ENCODE measurements at places on chromosomes 13 and 19.

- no peak for DNase-seq
Measured at GRCh38 chr19:12784871-12785430, 6.3 kb upstream of the JUNB start.

DNA sequence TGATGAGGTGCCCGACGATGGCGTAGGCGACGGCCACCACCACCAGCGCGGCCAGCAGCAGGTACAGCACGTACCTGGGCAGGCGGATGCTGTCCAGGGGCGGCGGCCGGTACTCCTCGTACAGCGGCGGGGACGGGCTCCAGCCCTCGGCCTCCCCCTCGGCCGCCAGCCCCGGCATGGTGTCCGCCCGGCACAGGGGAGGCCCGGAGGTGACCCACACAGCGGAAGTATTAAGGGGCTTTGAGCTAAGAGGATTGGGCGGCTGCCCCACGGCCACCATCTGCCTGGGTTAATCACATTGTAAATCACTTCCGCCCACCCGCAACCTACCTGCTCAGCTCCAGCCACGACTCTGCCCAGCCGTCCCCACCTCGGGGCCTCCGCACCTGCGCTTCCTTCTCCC is at the start of gene SMIM44:
TSS of gene SMIM44 (minus strand) at position 216 of the 403 bp plus-strand sequence. CDS start at position 178, 38 bp downstream.
- DNase-seq, result no peak

DNA sequence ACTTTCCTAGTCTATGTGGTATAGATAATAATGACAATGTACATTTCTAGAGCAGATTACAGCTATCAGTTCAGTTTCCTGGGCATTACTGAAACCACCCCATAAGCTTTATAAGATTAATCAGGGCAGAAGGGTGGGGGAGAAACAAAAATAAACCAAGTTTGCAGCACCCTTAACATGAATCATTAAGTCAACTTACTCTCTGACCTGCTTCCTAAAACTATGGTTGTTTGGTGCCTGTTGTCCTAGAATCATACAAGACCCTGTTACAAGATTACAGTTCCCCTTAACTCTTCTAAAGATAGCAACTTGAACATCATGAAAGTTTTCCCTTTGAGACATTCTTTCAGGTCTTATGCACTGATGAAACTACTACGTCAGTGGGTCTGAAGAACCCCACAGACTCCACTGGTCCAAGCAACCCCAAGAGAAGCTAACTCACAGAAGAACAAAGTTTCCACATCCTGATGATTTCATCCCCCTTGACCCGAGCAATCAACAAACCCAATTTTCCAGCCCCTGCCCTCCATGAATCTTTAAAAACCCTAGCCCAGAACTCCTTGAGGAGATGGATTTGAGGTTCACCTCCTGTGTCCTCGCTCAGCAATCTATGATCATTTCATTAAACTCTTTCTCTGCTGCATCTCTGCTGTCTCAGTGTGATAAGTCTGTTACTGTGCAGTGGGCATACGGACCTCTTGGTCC is 336.5 kb downstream of the FOXO1 start:
- no peak for DNase-seq

DNA sequence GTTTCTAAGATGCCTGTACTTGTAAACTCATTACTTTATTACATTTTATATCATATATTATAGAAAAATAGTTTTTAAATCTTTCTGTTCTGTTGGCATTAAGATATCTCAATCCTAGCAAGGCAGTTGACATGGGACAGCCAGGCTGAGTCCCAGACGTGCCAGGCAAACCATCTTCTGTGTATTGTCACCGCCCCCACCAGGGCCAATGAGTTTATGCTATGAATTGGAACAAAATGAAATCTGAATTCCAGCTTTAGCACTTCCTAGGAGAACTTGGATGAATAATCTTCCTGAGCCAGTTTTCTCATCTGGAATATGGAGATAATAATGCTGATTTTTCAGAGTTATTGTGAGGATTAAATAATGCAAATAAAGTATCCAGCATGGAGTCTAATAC is 79.9 kb upstream of the GSX1 start:
- DNase-seq, result no peak

DNA sequence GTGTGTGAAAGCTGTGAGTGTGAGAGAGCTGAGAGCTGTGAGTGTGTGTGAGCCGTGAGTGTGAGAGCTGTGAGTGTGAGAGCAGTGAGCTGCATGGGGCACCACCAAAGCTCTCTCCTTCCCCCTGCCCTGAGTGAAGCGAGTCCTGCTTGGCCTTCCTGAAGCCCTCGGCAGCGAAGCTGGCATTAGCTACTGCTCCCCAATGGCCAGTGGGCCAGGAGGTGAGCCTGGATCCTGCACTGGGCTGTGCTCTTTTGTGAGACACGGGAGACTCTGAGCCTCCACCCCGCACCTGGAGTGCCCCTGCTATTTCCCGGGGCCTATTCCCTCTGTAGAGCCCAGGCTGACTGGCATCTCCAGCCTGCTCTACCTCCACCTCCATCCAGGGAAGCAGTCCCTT is 51.5 kb downstream of the HSPH1 start:
- no peak for DNase-seq

GRCh38 chr19:4483385-4483784 is 11.3 kb downstream of the HDGFL2 start:
- no peak for DNase-seq

- no peak for DNase-seq
Measured at GRCh38 chr19:38542040-38542439, 75.7 kb downstream of the MAP4K1 start.

DNA sequence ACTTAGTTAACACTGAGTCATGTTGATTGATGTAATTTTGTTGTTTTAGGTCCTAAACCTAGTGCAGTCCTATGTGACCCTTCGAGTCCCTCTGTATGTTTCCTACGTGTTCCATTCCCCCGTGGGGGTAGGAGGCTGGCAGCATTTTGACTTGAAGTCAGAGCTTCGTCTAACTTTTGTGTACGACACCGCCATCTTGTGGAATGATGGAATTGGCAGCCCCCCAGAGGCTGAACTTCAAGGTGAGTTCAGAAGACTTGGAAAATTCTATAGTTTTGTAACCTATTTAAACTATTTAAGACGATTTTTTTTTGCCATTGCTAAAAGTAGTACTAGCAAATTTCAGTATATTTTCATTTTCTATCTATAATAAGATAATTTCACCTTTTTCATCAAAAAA is 117.9 kb downstream of the STOML3 start:
- no peak for DNase-seq

- DNase-seq, result peak; percentile 8
Measured at GRCh38 chr19:57888560-57889231, at the start of gene ZNF814. TSS of gene ZNF814 (minus strand) at chr19:57889037. CDS start at chr19:57888802, 235 bp downstream.

DNA sequence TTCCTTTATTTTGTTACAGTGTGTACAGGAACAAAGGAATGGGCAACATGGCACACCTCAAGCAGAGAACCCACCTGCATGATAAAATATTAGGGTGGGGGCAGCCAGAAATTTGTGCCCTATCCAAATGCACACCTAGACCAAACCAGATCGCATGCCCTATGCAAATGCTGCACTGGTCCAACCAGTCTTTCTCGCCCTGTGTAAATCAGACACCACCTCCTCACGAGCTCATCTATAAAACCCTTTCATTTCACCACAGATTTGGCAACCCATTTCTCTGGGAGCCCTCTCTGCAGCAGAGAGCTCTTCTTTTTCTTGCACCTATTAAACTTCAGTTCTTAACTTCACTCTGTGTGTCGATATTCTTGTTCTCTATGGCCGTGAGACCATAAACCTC is 1559.2 kb downstream of the SLITRK1 start:
- DNase-seq, result no peak

- no peak for DNase-seq
Measured at GRCh38 chr13:41941174-41941573, 19.7 kb downstream of the VWA8 start.

- no peak for DNase-seq
Measured at GRCh38 chr19:1407528-1408299, at the start of gene DAZAP1. TSS of gene DAZAP1 (plus strand) at chr19:1407586. CDS start at chr19:1407774, 188 bp downstream.

GRCh38 chr13:60431108-60431700 is 34.2 kb downstream of the TDRD3 start:
- DNase-seq, result no peak

GRCh38 chr13:28355046-28355821 is 139.7 kb downstream of the FLT1 start:
- DNase-seq, result no peak

DNA sequence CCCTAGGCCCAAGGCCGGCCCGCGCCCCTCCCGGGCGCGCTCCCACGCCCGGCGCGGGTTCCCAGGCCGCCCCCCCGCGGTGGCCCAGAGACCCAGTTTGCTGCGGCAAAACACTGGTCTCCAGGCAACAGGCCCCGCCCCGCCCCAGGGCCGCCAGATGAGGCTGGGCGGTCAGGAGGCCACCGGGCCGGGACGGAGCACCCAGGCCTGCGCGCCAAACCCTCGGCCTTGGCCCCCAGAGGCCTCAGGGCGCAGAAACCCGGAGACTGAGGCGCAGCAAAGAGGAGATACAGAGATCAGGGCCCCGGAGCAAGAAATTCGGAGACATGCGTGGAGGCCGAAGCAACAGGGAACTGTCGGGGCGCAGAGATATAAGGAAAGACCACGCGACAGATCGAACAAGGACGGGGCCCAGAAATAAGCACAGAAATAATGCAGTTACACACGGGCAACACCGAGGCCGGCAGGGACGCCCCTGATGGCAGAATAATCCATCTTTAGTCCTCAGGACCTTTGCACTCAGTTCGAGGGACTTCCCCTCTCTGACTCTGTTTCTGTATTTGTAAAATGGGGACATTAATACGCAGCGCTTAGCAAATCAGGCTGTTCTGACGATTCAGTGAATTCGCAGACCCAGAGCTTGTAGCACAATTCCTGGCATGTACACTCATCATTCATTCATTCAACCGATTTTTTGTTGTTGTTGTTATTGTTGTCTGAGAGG is 20.8 kb upstream of the ERCC1 start:
- peak; percentile 74 for DNase-seq

- DNase-seq, result no peak
Measured at GRCh38 chr13:46866150-46866549, 30.7 kb downstream of the HTR2A start.

GRCh38 chr13:46551410-46552302 is 1.3 kb upstream of the LRCH1 start:
- DNase-seq, result no peak

GRCh38 chr13:63942372-63942771 is 2526.7 kb upstream of the PCDH20 start:
- no peak for DNase-seq

GRCh38 chr13:99009987-99010551 is 32.2 kb upstream of the DOCK9 start:
- no peak for DNase-seq

DNA sequence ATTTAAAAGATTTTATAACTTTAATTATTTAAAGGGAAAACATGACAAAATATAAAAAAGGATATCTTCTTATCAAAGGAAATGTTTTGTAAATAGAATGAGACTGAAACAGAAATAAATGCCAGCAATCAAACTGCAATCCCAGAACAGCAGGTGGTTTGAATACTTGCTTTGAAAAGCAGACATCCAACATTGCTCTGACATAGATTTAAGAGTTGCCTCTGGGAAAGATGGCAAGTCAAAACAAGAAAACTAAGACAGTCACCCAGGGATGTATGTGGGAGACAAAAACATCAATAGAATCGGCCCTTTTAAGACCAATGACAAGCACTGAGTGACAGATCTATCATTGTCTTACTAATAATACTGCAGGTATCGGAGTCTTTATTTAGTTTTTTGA is 789.7 kb upstream of the GPC6 start:
- no peak for DNase-seq

DNA sequence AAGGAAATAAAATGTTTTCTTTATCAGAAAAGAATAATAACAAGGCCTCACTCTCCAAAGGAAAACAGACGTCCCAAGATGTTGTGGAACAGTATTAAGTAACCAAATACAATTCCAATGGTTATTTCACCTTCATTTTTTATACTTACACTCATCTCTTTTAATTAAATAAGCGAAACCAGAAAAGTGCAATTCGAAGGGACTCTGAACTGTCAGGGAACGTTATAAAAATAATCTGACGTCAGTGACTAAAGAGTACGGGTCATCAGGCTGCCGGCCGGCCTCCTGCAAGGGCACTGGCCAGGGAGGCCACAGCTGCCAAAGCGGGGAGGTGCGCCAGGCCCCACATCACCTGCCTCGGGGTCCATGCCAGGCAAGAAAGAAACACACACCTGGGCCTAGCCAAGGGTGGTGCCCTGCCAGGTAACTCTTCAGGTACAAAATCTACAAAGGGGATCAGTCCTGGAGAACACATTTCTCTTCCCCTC is 61.2 kb downstream of the CDADC1 start:
- no peak for DNase-seq

GRCh38 chr19:36745870-36746269 is 26.7 kb downstream of the ZNF850 start:
- DNase-seq, result no peak

DNA sequence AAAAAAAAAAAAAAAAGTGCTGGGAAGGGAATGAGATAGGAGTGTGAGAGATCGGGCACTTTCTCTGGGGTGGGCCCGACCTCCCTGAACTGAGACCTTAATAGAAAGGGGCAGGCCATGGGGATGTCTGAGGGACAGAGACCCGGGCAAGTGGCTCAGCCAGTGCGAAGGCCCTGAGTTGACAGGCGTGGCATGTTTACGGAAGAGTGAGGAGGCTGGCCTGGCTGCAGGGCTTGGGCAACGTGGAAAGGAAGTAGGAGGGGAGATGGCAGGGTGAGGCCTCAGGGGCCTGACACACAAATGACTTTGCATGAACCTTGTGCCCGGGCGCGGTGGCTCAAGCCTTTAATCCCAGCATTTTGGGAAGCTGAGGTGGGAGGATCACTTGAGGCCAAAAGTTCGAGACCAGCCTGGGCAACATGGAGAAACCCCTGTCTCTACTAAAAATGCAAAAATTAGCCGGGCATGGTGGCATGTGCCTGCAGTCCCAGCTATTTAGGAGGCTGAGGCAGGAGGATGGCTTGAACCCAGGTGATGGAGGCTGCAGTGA is 13.9 kb downstream of the FCHO1 start:
- no peak for DNase-seq

GRCh38 chr19:45601524-45602374 is at the start of gene GPR4:
TSS of gene GPR4 (minus strand) at chr19:45602212. CDS start at chr19:45591866, 10,346 bp downstream.
- DNase-seq, result no peak

DNA sequence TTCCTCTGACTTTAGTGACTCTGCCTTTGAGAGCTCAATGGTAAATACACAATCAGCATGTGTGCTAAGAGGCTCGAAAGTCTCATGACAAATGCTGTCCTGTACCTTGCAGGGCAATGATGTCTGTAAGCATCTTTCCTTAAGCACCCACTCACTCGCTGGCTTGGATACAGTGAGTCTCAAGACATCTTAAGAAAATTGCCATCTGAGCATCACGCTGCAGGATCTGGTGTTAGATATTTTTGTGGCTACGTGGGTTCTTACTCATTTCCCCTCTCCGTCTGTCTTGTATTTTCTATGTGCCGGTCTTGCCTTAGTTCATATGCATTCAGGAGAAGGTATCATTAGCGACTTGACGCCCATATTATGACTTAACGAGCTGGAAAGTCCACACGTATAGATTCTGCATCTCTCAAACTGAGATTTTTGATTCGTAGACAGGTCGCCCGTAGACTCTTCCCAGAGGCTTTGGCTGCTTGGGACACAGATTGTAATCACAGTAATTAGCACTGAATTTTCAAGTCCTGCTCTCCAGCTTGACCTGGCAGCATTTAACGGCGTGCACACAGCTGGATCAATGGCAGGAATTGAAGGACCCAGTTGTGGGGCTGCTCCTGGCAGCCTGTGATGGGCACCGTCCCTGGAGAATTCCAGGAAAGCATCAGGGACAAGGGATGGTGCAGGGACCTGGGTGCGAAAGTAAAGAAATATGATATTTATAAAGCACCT is 231.2 kb downstream of the ZIC5 start:
- no peak for DNase-seq

Data from NCI-H510A (cell line).